Activated CD8-positive, alpha-beta memory T cell treated with anti-CD3 and anti-CD28 coated beads, Interleukin-2, amount 10 ng/mL, durations not matched to agents 7 days and 5 days (primary cell): ENCODE measurements at places on chromosomes 1 and 21. TPM values are rescaled to one million over a fixed set of nuclear protein-coding genes. Genes with fewer than 3 reads are reported as not detected.

The LRRC71 gene
- total RNA-seq, result not detected

The RPE65 gene
- not detected for total RNA-seq

The KLHDC9 gene
- 0.85 TPM for total RNA-seq

The OSCP1 gene
- 1.3 TPM for total RNA-seq

The RHBG gene
- not detected for total RNA-seq

DNA sequence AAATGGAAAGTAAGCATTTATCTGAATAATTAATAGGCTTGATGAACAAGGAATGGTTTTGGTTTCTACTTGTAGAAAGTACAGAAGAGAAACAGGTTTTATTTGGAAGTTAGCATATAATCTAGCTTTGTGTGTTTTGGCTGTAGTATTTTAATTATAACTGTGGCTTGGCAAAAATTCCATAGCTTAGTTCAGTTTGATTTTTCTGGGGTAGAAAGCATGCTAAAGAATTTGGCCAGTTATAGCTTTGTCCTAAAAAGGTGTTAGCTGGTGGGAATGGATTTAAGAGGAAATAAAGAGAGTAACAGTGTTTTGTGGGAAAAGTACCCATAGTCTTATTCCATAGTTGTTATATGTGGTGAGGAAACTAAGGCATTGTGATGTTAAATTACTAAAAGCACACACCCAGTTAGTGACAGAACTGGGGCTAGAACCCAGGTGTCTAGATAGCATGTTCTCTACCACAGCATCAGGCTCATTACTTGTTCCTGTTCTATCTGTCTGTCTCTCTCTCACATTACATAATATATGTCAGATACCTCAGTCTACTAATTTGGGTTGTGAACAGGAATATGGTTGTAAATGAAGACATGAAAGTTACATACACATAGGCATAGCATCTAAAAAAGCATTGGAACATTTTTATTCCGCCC is 55.0 kb downstream of the MPZL1 start:
- no peak for DNase-seq

DNA sequence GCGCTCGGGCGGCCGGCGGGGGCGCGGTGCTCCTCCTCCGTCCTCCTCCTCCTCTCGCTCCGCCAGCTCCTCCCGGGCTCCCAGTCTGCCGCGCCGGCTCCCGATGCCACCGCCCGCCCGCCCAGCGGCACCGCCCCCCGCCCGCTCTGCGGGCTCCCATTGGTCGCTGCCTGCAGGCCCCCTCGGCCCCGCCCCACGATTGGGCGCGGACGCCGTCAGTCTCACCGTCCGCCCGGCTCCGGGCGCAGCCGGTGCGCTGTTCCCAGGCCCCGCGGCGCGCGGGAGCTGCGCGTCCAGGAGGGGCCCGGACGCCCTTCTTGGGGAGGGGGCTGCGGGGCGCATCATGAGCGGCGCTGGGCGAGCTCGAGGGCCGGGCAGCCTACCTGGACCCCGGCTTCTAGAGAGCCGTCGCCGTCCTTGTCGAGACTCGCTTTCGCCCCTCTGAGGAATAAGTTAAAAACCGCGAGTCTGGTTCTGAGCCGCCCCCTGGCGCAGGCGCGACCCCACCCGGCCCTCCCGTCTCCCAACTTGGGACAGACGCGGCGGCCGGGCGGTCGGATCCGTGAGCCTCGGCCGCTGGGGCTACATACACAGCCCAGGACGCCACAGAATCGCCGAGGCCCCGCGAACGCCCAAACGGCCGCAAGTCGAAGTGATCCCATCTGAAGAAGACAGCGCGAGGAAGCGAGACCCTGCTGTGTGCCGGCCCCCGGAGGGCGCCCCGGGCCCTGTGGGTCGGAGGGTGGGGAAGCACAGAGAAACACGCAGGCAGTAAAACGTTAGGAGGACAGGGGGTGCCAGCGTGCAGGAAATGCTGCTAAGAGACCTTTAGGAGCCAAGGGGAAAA is at the start of gene SIPA1L2:
TSS of gene SIPA1L2 (minus strand) at position 87 of the 847 bp plus-strand sequence. CDS start 114,794 bp downstream, outside the sequence.
- peak; percentile 85 for DNase-seq

DNA sequence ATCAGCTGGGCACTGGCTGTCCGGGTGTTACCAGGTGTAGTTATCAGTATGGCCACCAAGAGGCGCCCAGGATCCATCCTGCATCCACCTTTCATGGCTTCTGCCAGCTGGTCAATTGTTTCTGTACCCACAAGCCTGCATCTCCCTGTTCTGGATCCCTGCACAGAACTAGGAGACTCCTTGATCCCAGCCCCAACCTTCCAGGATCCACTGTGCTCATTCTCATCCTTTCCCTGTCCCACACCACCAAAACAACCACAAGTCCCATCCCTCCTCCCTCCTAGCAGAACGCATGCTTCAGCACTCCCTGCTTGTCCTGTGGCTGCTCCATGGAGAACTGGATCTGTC is 27.2 kb upstream of the FOXE3 start:
- DNase-seq, result peak; percentile 61

DNA sequence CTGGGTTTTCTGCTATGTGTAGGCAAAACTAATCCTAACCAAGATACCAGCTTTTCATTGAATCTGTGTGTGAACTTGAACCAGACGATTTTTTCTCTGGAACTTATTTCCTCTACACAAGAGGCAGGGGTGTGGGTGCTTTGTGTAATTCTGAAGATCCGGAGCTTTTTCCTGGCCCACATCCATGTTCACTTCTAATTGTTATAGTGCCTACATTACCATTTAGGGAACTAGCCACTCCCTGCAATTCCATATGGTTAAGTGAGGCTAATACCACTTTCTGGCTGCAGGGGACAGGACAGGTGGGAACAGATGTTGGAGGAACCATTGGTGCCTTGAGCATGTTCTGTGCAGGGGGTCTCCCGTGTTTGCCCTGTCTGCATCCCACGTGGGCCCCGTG is 83.4 kb upstream of the FMN2 start:
- no peak for DNase-seq

DNA sequence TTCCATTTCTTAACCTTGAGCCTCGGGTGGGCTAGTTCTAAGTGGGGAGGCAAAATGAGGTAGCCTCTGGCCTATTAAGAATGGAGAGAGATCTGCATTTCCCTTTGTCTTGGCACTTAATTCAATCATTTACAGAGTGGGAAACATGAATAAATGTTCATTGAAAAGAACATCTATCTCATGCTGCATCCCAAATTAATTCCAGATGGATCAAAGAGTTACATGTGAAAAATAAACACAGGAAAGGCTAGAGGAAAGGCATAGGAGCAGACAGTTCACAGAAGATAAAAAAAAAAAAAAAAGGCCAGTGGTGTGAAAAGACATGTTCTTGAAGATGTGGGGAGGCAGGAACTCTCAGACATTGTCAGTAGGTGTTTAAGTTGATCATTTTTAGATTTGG is 35.7 kb upstream of the EPS8L3 start:
- DNase-seq, result no peak

GRCh38 chr1:76862447-76862846 is 4.8 kb upstream of the ST6GALNAC5 start:
- no peak for DNase-seq

DNA sequence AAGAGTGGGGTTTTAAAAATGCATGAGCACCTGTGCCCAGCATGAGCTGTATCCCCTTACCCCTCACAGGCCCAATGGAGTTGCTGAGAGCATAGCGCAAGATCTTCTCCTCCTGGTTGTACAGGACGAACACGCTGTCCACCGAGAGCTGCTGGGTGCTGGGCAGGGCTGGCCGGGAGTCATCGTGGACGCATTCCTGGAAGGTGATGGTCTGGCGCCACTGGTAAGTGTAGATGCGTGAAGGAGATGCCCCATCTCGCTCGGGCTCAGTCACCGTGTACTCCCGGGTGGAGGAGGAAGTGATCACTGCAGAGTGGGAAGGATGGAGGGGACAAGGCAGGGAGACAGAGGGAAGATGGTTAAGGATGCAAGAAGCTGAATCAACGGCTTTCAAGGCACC is 39.1 kb downstream of the NID1 start:
- no peak for DNase-seq

GRCh38 chr1:100266741-100267140 is 725 bp downstream of the RTCA start:
- DNase-seq, result no peak
